ENCODE measurements at places on chromosomes 12 and 14.

DNA sequence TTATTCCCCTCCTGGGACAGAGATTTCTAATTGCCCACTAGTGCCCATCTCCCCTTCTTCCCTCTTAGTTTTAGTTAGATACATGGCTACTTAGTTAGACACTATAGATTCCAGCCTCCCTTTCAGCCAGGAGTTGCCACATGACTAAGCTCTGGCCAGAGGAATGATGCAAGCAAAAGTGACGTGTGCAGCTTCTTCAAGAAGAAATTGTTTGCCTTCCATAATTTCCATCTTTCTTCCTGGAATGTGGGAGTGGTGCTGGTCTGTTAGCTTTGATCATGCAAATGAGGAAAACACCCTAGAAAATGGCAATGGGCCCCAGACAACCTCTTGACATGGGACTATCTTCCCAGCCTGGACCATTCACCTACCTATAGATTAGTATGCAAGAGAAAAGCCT is 21.4 kb downstream of the CCDC177 start:
- no peak for DNase-seq

DNA sequence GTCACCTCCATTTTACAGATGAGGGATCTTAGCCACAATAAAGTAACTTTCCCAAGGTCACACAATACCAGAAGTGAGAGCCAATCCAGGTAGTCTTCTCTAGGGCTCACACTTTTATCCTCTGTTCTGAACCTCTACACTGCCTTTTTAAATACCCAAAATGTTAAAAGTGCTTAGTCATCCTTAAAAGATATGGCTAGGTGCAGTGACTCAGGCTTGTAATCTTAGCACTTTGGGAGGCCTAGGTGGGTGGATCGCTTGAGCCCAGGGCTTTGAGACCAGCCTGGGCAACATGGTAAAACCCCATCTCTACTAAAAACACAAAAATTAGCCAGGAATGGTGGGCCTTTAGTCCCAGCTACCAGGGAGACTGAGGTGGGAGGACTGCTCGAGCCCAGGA is 104.1 kb upstream of the PPP4R3A start:
- DNase-seq = no peak

GRCh38 chr14:76937181-76938091 is 91.1 kb downstream of the IRF2BPL start:
- DNase-seq = no peak

DNA sequence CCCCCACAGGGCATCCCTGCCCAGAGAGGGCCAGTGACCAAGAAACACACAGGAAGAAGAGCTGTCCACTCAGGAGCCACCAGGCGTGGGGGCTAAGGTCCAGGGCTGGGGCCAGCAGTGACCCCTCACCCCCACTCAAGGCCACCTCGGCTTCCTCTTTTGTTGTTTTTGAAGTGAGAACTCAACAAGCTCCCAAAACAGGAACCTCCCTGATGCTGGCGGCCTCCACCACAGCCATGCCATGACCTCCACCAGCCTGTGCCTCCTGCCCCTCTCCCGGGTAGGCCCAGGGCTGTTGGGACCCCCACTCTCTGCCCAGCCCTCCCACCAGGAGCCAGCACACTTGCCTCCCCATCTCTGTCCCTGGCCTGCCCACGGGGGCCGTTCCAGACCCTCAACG is 7.8 kb downstream of the AKT1 start:
- DNase-seq = peak; percentile 32

DNA sequence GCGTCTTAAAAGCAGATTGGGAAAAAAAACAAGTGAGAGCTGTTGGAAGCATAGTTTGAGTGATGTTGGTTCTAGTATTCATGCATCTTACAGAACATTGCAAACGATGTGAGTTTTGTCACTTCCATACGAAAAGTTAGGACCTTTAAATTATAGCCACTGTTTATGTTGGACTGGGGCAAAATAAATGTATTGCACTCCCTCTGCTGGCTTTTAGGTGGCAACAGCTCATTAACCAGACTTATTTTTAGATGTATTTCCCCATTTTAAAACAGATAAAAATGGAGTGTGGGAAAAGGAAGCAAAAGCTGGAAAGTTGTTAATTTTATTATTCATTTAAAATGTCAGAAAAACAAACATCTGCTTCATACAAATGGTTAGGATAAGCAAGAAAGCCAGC is 111.9 kb downstream of the LGR5 start:
- peak; percentile 55 for DNase-seq

DNA sequence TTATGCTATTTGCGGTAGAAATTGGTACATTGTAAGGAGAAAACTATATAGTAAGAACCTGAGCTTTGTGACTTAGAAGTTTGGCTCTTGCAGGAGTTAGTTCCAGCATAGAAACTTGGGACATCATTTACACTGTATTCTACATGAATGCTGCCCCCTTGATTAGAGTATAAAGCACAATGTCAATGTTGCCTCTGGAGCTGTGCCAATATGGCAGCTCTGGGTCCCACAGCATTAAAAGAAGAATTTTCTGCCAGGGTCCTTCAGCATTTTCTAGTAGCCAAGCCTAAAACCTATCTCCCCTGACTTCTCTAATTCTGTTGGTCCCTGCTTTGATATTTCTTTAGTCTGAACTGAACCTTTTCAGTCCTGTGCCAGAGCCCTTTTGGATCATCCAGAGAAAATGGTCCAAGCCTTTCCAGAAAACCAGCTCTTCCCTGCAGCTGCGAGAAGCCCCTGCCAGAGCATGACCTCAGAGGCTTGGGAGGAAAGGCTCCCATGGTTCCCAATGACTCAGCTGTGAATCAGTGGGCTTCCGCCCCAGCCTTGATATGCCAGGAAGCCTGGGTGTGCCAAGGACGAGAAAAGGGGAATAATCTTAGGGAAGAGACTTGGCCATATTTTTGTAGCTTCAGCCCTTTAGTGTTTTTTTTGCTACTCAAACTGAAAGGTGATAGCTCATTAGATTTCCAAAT is 43.2 kb downstream of the PLEKHG7 start:
- DNase-seq = no peak

- peak; percentile 32 for DNase-seq
Measured at GRCh38 chr12:117854339-117855012, 114.3 kb downstream of the KSR2 start.

Data from AML-193 (cell line).